ENCODE measurements at places on chromosomes 12 and 14. TPM values are rescaled to one million over a fixed set of nuclear protein-coding genes. Genes with fewer than 3 reads are reported as not detected.
A peak's percentile ranks its signal among the peaks of the same experiment; 100 is the strongest.

- peak; percentile 58 for DNase-seq
Measured at GRCh38 chr12:5988659-5989116, 43.6 kb upstream of the ANO2 start.

GRCh38 chr12:53975064-53975471 lies 314 bp upstream of the HOTAIR start:
- no peak for DNase-seq

DNA sequence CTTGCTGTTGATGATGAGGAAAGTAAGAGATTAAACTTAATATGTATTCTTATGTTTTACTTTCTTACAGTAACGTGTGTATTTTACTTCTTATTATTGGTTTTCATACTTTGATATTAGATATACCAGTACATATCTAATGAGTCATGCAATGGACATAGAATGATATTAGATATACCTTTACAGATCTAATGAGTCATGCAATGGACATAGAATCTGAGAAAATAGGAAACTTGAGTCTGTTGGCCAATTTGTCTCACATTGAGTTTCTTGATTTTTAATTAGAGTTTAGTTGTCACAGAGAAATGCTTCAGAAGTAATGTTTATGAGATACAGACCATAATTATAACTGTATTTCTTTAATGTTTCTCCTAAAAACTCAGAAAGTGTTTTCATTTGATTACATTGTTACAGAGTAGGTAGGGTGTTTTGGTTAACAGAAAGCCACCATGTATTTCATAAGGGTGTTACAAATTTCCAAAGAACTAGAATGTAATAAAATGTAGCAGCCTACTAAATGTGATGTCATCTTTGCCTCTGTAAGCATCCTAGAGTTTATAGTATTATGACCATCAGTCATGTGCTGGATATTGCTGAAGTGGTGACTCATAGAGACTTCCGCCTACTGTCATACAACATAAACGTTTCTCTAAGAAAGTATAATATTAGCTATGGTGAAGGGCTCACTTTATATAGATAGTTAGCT lies 3.0 kb downstream of the GAS2L3 start:
- DNase-seq, result no peak

- DNase-seq, result no peak
Measured at GRCh38 chr14:51482102-51482501, 169.6 kb upstream of the FRMD6 start.

GRCh38 chr12:110266980-110267620 lies 13.9 kb upstream of the ATP2A2 start:
- no peak for DNase-seq

DNA sequence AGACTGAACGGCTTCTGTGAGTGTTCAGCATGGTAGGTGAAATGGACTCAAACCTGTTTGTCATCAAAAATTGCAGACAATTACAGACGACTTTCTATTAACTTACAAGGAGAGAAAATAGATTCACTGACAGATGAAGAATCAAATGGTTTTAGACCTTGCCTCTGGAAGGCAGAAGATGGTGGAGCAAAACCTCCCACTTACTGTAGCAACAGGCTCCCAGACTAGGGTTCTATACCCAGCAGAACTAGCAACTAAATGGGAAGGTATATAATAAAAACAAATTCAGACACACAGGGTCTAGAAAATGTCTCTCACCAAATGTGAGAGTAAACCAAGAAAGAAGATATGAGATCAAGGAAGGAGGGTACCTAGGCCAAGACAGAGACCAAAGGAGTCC lies 36.8 kb downstream of the RNF34 start:
- no peak for DNase-seq

DNA sequence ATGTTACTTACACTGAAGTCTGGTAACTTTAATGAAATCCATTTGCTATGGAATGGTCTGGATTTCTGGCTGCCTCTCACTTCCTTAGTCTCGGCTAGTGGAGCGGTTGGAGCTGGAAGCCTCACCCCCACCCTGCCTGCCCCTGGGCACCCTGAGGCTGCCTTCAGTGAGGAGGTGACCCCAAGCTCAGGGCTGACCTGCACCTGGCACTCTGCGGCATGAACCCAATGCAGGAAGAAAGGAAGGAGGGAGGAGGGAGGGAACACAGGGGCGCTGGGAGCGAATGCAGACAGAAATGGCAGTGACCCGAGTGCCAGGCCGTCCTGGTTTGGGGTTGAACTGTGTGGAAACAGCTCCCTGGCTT lies 353.1 kb downstream of the TMEM121 start:
- no peak for DNase-seq

- DNase-seq, result no peak
Measured at GRCh38 chr14:76040704-76041103, 55.1 kb downstream of the IFT43 start.

DNA sequence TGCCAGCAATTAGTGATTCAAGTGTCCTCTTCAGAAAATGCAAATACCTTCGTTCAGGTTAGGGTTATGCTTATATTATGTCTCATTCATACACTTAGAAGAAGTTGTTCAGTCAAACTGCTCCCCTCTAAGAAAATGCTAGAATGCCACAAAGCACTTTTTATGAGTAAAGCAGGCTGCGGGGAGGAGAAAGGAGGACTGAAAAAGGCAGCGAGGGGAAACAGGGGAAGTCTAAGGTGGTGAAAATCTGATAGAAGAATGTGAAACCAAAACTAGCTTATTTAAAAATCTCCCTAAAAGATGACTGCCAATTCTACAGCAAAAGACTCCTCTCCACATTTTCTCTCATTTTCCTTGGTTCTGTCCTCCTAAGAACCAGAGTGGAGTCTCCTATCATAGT lies 70.1 kb downstream of the PRKD1 start:
- no peak for DNase-seq

DNA sequence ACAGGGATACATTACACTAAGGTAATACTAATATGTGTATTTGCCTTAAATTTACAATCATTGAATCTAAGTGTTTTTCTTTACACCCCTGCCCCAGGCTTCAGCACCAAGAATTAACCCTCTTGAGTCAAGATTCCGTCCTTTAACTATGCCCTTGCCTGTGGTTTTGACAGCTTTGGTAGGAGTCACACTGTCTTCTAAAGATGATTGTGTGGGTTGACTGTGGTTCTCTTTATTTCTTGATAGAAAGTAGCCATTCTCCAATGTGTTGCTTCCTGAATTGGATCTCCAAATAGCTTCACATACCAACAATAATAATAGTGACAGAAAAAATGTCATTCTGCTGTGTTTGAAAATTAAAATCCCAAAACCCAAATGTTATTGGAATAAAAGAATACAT lies 3.6 kb downstream of the CLEC7A start:
- DNase-seq, result no peak

DNA sequence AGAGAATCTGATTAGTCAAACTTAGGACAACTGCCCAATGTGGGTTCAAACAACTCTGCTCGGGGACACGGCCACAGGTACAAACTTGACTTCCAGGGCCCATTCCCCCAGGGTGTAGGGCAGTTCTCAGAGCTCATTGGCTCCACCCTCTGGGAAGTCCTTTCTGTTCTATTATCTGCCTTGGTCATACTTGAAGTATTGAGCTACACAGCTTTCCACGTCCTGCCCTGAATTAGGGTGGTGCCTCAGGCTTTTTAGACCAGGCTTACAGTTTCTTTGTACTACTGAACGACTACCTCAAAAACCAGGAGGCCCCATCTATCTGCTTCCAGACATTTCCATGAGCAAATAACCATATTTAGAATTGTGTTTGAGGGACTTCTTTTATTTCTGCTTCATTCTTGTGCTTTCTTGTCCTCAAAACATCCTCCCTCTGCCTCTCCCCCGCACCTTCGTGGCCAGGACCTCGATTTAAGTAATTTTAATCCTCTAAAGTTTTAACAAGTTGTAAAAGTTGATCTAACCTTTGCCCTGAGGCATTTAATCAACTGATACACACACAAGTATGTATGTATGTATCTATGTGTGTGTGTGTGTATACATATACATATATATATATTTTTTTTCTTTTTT lies 281.7 kb upstream of the AMIGO2 start:
- peak; percentile 24 for DNase-seq

DNA sequence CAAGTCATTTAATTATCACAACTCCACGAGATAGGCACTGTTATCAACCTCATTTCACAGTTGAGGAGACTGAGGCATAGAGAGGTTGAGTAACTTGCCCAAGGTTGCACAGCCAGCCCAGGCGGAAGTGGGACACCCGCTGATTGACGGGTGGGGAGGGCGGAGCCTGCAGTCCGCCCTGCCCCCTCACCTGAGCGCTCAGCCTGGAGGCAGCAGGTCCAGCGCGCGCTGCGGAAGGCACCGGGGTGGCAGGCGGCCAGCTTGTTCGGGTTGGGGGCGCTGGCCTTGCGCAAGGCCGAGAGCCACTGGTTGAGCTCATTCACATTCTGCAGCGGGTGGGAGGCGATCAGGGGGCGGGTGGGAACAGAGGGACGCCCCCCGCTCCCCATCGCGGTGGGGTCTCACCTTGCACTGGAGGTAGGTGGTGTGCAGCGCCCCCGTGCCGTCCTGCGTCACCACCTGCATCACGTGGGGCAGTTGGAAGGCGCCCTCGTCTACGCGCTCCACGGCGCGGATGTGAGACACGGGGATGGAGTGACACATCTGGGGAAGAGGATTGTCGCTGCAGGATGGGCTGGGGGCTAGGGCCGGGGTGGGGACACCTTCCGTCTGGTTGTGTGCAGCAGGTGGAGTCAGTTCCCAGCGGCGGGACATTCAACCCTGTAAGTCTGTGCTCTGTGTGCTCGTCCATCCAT lies 31.7 kb downstream of the RASAL1 start:
- DNase-seq, result peak; percentile 60

DNA sequence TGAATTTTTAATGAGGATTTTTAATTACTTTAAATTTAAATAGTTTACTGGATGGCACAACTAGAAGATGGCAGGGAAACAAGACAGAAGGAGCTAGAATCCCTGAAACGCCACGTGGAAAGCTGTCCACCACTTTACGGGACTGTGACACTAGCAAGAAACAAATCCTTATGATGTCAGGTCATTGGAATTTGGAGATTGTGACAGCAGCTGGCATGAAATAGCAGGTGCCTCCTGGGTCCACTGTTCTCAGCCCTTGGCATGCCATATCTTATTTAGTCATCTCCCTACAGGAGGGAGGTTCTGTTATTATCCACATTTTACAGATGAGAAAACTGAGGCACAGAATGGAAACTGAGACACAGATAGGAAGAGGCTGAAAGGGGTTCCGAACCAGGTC lies 113.8 kb downstream of the BCL11B start:
- no peak for DNase-seq

DNA sequence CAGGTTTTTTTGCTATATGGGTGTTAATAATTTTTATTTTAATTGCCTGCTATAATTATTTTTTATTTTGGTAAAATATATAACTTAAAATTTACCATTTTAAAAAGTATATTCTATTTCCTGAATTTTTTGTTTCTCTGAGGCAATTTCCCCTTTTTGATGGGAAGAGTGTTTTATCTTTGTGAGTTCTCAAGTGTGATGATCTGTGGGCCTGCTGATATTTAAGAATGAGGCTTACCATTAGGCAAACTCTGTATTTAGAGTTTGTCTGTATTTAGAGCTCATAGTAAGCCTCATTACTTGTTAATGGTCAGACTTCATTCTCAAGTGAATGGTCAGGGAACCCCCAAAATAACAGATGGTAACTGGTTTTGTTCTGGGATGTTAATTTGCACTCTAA lies 48.0 kb downstream of the WNK1 start:
- DNase-seq, result no peak

- no peak for DNase-seq
Measured at GRCh38 chr12:12190087-12190809, 76.6 kb downstream of the LRP6 start.

GRCh38 chr12:32163596-32163995 lies 56.9 kb downstream of the BICD1 start:
- DNase-seq, result no peak

DNA sequence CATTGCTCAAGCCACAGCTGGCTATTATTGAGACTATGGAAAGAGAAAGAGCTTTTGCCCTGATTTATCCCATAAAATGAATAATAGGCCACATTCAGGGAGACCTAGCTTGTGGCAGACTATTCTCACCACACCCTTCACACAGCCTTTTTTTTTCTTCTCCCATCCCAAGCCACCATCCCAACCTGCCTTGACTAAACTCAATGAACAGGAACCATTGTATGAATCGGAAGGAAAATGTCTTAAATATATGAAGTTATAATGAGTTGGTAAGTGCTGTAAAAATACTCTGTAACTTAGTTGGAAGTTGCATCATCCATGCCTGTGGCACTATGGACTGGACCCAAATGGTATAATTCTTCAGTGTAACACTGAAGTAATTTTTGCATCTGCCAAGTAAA lies 338.4 kb downstream of the RAD51B start:
- DNase-seq, result no peak

GRCh38 chr14:51929910-51930682 lies 59.2 kb upstream of the RTRAF start:
- no peak for DNase-seq

GRCh38 chr12:40336573-40337199 lies 111.9 kb downstream of the LRRK2 start:
- DNase-seq, result no peak

DNA sequence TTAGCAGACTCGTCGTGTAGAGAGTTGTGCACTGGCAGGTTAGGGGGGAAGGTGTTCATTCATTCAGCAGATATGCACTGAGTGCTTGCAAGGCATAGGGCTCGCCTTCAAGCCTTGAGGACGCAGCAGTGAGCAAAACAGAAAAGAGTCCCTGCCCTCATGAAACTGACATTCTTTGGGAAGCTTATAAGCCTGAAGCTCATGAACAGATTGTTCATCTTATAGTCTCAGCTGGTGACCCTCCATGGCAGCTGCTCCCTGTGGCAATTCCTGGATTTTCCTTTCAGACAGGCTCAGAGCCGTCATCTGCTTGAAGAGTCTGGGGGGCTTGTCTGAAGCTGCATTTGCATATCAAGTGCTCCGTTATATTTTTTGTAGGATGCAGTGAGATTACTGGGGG lies 148.4 kb downstream of the PRKCH start:
- DNase-seq, result no peak

- no peak for DNase-seq
Measured at GRCh38 chr14:82511399-82511798, 977.7 kb upstream of the SEL1L start.

GRCh38 chr14:69664865-69665526 lies 53.6 kb downstream of the SUSD6 start:
- DNase-seq, result no peak

DNA sequence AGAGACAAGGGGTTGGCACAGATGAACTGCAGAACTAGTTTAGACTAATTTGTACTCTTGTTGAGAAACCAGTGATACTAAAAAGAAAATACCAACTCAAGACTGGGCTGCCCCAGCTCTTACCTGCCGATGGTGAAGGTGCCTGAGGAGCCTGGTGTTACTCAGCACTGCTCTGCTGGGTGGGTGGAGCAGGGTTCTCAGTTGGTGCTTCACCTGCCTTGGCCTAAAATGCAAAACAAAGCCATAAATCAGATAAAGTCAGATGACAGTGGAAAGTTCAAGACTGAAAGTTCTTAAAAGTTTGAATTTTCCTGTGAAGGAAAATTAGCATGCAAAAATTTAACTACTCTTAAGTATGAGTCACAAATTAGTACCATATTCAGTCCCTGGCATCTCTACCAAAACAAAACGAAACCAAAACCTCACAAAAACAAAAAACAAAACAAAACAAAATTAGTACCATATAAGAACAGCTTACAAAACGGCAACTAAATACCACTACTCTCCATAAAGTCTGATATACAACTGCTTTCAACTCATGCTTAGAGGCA lies 21.9 kb downstream of the YBX3 start:
- no peak for DNase-seq

- DNase-seq, result no peak
Measured at GRCh38 chr14:94171208-94171607, 2.9 kb upstream of the PPP4R4 start.

BAZ1A gene
- total RNA-seq, result 38.0 TPM

WNT5B gene
- total RNA-seq, result not detected

FSCB gene
- total RNA-seq, result not detected

ACRBP gene
- total RNA-seq, result 2.4 TPM

RHEBL1 gene
- 2.5 TPM for total RNA-seq

TMTC1 gene
- 0.32 TPM for total RNA-seq

SLC38A6 gene
- 20.3 TPM for total RNA-seq

CCDC38 gene
- total RNA-seq, result 0.14 TPM
